Midbrain (tissue), 1 donor: ENCODE measurements at places on chromosomes 7 and 10.

GRCh38 chr10:14356921-14357320 is 26.2 kb upstream of the FRMD4A start:
- DNase-seq = no peak

GRCh38 chr10:43913676-43914235 is 265.1 kb upstream of the ZNF32 start:
- DNase-seq = no peak

- peak; percentile 30 for DNase-seq
These were observed 27.1 kb downstream of the OGDH start for GRCh38 chr7:44633254-44634186.

GRCh38 chr10:97896756-97897358 is 47.2 kb downstream of the GOLGA7B start:
- no peak for DNase-seq

DNA sequence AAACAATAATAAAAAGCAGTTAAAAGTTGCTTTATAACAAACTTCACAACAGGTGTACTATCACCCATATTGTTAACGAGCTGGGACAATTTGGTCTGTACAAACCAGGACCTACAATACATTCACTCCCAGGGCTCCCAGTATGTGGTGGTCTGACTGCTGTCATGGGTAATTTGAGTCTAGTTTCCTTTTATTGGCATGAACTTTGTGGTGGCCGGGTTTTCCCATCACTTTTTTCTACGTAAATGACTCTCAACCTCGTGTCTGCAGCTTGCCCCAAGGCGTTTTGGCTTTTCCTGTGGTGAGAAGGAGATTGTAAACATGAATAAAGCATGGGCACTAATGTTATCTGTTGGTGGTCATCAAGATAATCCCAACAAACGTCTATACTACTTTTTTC is 118.7 kb upstream of the CDK6 start:
- DNase-seq = no peak

GRCh38 chr7:139034855-139035585 is 822 bp downstream of the ZC3HAV1L start:
- DNase-seq = no peak

- DNase-seq = no peak
These were observed 23.4 kb downstream of the ELFN1 start for GRCh38 chr7:1693419-1693990.

DNA sequence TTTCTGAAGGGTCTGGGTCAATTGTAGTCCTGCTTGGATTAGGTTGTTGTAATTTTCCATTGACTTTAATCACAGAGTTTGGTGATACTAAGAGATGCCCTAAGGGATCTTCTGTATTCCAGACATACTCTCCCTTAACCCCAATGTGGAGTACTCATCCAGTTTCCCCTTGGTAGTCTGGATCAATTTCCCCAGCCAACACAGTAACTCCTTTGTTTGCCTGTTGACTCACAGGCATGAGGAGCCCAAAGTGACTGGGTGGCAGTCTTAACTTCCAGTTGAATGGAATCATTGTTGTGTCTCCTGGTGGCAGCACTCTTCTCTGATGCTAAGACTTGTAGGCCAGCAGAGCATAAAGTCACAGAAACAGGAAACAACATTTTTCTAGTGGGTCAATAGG is 41.5 kb upstream of the PIK3CG start:
- DNase-seq = no peak

DNA sequence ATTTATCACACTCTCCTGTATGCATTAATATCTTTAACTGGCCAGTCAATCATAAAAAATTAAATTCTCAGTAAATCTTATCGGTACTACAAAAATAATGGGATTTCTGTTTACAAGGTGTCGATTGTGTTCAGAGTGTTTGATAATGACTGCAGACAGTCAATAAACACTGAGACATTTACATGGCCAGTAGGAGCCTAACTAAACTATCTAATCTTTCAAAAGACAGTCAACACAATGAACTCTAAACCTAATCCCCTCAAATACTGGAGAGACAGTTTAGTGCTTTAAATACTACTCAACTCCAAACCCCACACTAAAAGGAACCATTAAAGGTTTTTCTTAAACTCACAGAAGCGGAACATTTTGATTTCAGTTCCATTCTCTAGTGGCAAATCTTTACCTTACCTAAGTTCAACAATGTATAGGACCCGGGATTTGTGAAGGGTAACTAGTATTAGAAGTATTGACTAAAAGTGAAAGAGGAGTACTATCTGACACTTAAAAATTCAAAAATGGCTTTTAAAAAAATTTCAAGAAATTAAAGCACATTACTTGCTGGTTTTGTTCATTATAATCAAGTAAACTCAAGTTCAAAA is 37.3 kb upstream of the EXOC6 start:
- no peak for DNase-seq

DNA sequence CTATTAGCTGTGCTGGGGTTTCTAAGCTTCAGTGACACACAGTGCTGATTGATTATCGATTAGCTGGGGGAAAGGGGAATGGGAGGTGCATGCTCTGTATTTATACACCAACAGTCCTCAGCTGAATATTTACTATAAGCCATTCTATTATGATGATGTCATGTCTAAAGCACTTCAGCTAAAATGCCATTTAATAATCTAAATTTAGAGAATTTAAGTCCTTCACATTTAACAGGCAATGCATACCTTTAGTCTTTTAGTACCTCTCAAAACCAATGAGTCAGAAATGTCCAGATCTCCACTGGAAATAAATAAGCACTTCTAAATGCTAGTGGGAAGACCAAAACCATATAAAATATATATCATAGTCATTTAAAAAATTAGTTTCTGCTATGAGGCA is 24.6 kb downstream of the RPP38 start:
- DNase-seq = no peak

- DNase-seq = no peak
These were observed 37.8 kb downstream of the CLRN3 start for GRCh38 chr10:127854769-127855590.

- DNase-seq = no peak
These were observed 1.0 kb upstream of the PILRA start for GRCh38 chr7:100372256-100372655.

DNA sequence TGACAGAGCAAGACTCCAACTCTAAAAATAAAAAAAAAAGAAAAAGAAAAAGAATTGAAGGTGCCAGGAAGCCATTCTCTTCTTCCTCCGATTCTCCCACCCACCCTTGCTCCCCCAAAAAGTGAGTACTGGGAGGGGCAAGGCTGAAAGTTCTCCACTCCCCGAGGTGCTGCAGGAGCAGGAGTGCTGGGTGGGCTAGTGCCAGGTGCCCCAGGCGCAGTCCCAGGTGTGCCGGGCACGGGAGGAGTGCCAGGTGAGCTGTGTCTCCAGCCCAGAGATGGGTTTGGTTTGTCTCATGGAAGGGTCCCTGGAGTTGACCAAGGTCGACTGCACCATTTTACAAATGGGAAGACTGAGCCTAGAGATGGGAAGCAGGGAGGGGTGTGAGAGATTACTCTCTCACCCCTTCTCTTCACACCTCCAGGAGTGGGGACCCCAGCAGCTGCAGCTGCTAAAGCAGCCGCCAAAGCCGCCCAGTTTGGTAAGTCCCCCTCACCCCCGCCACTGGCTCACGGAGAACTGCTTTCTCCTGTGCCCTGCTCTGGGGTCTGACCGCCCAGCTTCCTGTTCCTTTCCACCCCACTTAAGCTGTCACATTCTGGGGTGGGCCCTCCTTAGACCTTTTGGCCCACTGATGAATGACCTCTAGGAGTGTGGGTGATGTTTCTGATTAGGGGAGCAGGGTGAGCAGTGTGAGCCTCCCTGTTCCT is 26.2 kb upstream of the LIMK1 start:
- DNase-seq = no peak

DNA sequence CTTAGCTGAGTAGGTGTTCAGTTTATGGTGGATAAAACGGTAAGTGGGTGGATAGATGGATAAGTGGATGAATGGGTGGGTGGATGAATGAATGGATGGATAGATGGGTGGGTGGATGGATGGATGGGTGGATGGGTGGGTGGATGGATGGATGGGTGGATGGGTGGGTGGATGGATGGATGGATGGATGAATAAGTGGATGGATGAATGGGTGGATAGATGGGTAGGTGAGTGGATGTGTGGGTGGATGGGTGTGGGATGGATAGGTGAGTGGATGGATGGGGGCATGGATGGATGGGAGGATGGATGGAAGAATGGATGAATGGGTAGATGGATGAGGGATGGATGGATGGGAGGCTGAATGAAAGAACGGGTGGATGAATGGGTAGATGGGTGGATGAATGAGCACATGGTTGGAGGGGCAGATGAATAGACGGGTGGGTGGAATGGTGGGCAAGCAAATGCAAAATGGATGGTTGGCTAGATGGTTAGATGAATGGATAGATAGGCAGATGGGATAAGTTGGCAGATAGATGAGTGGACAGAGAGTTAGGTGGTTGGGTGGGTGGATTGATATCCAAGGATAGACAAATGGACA is 25.7 kb downstream of the ELN start:
- DNase-seq = no peak

- no peak for DNase-seq
These were observed 6.4 kb downstream of the ANXA7 start for GRCh38 chr10:73407495-73407894.

DNA sequence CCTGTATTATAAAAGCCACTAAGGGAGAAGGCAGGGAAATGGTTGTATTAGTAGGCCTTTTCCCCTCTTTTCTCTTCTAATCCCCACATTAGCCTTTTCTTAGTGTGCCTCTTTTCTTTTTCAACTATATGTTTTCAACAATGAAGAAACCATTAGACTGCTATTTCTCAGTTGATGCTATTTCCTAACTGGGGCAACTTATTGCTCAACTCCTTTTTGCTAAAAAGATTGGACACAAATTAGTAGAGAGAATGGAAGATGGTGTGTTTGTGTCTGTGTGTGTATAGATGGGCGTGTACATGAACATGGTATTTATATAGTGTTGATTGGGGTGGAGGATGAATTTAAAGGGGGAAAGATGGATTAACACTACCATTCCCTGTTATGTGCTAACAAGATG is 28.4 kb downstream of the TBC1D12 start:
- DNase-seq = no peak

GRCh38 chr7:13743226-13743625 is 246.2 kb downstream of the ETV1 start:
- no peak for DNase-seq

DNA sequence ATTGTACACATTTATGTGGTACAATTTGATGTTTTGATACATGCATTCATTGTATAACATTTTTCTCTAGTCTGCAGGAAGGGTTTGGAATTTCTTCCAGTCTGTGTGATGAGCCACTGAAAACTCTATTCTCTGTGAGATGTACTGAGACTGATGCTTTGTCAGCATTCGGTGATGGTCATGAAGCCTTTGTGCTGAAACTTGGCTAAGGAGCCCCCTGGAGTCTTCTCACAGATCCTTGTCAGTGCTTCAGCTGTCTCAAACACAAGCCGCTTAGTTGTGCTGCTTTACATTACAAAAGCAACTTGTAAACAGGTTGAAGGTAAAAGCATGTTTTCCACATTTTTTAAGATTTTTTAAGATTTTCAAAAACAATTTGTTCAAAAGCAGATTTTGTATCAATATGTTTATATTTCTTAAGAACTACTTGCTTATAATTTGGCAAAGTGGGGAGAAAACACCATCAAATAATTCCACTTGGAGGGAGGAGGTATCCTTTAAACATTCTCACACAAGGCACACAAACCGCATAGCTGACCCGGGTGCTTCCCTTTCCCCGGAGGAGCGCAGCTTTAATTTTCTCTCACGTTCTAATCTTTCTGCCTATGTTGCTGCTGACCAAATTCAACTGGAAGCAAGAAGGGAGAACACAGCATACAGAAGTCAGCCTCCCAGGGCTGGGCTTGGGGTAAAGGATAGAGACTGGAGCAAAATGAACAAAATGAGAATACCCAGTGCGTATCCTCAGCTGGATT is 249.8 kb upstream of the VSTM2A start:
- peak; percentile 1 for DNase-seq

DNA sequence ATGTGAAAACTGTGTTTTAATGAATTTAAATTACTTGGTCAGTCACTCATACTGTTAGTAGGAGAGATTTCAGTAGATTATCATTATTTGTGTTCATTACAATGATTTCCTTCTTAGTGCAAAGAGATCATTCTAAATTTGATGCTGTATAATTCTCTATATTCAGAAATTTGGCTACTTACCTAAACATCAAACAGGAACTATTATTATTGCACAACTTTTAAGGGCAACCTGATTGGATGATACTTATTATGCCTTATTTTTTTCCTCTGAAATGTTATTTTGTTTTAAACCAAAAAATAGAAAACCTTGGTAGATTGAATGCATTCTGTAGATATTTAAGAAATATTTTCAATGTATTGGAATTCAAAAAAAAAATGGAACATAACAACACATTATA is 436.4 kb upstream of the PCDH15 start:
- DNase-seq = no peak

DNA sequence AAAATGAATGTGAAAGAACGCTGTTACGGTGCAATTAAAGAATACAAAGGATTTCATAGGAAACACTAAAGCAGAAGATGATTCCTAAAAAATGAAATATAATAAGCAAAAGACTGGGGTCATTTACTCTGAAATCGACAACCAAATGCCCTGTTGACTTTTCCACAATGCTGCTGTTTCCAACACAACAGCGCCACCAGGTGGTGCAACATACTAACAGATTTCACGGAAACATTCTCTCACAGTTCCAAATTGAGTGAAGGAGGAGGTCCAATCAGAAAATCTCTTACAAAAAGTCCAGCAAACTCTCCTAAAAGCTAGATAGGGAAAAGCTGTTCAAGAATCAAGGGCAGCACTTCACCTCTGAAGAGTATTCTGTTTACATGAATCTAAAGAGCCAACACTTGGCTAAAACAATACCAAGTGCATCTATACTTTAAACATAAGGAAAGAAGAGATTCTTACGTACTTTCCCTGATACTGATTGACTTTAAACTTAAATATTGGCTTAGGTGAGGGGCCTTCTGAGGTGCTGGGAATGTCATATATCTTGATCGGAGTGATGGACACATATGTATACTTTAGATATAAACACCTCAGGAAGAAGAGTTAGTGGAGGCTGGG is 55.9 kb downstream of the UPF2 start:
- peak; percentile 82 for DNase-seq

DNA sequence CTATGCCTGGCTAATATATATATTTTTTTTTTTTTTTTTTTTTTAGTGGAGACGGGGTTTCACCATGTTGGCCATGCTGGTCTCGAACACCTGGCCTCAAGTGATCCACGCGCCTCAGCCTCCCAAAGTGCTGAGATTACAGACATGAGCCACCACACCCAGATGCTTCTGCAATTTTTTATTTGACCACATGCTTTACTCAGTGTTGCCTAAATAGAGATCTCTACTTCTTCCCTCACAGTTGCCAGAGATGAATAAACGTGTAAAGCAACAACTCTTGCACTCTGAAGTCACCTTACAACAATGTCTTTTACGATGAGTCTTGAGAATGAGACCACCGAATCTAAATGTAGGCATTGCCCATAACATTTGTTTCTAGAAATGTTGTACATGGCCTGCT is 107.9 kb upstream of the FRMD4A start:
- no peak for DNase-seq
